ENCODE measurements at places on chromosomes 2 and 18.

DNA sequence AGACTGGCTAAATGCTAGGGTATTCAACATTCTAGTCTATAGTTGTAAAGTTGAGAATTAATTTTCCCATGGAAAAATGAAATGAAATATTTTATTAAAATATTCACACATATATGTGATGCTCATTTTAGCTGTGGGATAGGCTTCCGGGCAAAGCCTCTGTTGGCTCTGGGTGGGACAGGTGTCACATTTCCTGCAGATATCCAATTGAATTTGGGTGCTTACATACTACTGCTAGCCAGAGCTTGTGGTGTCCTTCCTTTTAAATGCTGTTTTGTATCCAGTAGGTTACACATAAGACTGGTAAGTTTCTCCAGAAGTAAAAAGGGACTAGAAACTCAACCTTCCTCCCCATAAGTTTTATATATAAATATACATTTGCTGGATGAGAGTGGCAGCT lies 73.8 kb downstream of the RPRM start:
- no peak for DNase-seq

DNA sequence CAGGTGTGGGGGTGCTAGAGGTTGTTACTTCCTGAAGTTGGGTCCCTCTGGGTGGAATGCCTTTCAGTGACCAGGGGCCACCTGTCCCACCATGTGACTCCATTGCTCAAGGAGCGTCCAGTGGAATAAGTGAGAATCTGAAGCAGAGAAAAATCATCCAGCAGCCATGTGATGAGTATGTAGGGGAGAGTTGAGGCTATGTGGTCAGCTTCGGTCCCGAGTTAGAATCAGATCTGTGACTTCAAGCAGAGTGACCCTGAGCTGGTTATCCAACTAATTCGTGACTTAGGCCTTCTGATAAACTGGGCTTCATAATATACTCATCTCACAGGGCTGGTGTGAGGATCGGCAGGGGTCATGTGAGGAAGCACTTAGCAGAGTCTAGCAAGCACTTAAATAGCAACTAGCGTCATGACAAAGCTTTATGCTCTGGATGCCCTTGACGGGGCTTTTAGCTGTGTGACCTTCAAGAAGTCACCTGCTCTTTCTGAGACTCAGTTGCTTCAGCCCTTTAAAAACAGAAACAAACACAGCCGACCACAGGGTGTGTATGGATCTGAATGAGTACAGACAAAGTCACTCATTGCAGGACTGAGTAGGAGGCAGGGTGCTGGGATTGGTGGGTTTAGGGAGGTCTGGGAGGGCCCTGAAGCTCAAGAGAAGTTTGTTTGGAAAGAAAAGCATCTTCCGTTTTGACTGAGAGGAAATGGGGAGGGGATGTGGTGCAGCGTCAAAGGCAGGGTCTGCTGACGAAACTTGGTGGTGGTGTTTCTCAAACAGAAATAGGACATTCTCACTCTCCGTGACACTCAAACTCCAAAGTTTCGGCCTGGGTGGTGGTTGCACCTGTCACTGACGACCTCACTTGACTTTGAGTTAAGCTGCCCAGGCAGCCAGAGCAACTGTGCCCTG lies 264.0 kb upstream of the CXCR4 start:
- peak; percentile 36 for DNase-seq

GRCh38 chr18:38539856-38540255 lies 974.3 kb upstream of the CELF4 start:
- DNase-seq, result no peak

- no peak for DNase-seq
Observed at GRCh38 chr2:9236867-9237266, 30.3 kb downstream of the ASAP2 start.

DNA sequence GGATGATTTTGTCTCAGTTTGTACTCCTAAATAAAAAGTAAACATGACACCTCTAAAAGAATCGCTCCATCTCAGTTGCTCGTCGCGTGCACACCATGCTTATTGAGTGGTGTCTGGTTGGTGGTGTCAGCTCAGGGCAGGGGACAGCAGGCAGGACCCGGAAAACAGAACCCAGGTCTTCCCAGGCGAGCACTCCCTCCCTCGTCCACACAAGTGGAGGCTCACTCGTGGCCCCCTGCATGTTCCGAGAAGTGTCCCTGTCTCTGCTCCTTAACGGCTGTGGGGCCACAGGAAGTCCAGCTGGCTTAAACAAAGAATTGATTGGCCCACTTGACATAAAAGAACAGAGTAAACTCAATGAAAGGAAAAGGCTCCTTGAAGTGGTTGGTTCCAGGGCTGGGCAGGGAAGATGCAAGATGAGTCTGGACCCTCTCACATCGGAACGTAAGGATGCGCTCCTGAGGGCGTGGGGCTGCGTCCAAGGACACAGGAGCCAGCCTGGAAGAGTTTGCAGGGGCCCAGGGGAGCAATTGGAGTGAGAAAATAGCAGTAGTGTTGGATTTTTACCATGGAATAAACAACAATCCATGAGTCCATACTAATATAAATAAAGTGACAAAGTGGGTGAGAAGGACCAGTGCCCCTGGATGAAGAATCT lies 13.1 kb upstream of the CNDP1 start:
- no peak for DNase-seq

GRCh38 chr2:197675711-197676188 lies 363 bp upstream of the RFTN2 start:
- peak; percentile 82 for DNase-seq

DNA sequence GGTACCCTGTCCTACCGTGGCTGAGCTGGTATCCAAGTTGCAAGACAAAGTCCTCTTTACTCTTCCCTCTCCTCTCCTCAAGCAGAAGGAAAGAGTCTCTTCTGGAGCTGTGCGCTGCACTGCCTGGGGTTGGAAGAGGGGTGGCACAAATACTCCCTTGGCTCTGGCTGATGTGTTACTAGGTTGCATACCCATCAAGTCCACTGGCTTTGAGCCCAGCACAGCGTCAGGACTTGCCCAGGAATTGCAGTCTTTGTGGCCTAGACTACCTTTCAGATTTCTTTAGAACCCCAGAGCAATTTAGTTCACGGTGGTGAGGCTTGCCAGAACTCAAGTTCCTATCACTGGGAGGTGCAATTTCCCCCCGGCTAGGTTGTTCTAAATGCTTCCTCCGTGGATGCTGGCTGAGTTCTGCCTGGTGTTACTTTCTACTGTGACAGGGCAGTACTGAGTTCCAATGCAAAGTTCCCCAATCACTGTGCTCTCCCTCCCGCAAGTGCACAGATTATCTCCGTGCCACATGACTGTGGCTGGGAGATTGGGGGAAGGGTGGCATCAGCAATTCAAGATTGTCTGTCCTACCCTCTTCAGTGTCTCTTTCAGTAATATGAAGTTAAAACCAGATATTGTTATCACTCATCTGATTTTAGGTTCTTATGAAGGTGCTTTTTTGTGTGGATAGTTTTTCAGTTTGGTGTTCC lies 13.4 kb downstream of the MYO3B start:
- DNase-seq, result no peak

DNA sequence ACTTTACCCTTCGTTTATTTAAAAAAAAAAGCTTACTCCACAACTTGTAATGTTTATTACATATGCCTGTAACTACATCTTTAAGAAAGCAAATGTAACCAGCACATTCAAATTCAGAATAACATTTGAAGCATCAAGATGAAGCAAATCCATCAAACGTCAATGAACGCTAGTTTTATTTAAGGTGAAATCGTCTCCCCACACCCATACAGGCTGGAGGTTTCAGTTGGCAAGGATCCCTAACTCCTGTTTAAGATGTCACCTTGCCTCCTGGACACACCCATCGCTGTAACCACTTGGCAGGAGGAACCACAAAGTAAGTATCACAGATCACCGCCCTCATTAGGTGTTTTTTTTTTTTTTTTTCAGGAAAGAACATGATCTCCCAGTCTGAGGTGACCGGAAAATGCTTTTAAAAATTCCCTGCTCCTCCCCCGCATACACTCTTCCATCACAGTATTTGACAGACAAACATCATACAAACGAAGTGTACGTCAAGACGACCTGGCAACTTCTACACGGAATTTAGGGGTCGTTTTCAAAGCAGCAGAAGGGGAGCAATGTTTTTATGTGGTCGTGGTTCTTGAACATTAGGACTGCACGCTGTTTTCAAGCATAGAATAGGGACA lies 19.7 kb upstream of the STPG4 start:
- DNase-seq, result peak; percentile 68

DNA sequence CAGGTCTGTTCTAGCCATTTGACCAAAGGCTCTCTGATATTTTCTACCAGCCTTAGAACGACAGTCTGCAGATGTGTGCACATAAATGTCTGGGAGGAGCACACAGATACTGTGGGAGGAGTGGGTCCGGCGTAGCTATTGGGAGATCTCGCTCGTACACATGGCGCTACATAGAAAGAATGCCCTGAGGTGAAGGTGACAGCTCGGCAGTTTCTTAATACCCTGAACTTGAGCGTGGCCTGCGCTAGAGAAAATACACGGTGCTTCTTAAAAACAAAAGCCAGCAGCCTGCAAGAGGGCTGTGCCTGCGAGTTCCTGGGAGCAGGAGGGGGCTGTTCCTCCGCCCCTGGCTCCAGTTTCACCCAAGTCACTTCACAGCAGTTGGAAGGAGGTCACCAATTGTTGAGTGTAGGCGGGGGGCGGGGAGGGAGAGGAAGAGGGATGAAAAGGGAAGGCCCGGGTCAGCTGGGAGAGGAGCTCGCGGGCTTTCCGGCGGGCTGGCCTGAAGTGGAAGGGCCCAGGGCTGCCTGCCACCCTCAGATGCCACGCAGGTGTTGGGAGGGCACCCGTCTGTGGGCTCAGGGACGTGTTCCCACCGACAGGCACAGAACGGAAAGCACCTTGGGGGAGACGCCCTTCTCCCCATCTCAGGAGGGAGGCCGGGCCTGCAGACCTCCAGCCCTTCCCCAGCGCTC lies 124.7 kb upstream of the ZNF516 start:
- DNase-seq, result peak; percentile 27

DNA sequence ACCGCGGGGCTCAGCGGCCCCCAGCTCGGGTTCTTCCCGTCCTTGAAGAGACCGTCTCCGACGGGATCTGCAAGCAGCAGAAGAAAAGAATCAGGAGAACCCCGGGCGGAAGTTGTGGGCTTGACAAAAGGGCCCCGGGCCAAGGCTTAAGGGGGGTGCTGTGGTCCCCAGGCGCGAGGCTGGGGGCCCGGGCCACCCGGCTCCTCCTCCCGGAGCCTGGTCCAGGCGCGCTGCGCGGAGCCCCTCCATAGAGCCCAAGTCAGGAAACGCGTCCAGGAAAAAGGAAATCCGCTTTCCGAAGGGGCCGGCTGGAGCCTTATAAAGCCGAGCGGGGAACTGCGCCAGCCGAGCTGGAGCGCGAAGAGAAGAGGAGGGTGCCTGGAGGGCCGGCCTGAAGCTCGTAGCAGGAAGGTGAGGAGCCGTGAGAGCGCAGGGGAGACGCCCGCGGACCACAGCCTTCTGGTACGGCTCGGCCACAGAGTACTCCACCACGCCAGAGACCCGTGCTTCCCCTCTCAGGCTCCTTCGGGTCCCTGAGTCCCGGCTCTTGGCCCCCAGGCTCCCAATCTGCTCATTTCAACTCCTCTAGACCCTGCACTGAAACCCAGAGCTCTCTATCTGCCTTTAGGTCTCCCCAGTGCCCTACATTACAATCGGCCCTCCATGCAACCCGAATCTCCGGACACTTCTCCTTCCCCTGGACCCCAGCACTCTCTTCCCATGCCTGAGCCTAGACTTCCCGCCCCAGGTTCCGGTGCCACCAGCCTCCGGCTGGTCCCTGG lies 554 bp downstream of the FEV start:
- DNase-seq, result no peak

- no peak for DNase-seq
Observed at GRCh38 chr2:160292225-160292624, 92.2 kb upstream of the ITGB6 start.

- DNase-seq, result no peak
Observed at GRCh38 chr2:44077942-44078511, 82.2 kb upstream of the LRPPRC start.

- no peak for DNase-seq
Observed at GRCh38 chr2:222208010-222208690, 90.6 kb downstream of the PAX3 start.

DNA sequence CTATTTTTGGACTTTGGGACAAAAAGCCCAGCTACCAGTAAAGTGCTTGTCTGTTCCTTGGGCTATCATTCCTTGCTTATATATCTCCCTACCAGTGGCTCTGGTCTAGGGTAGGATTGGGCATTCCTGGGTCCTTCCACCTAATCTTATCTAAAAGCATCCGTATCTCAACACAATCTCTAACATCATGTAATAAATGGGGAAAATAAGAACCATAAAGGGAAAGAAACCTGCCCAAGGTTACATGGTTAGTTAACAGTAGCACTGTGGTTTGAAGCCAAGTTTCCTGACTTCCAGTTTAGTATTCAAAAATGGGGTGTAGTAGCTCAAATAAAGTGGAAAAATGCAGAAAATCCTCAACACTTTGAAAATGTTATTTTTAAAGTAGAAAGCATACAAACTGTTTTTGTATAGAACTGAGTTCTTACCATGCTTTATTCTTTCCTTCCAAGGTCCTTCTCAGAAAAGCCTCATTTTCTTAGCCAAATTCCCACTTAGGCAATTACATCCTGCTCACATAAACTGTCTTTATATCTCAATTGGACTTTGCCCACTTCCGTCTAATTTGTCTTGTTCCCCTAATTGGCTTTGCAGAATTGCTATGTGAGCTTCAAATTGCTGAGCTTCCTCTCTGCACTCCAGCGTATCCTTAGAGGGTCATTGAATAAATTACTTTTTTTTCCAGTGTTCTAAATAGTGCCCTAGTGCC lies 273.1 kb upstream of the UBE2E3 start:
- DNase-seq, result no peak

DNA sequence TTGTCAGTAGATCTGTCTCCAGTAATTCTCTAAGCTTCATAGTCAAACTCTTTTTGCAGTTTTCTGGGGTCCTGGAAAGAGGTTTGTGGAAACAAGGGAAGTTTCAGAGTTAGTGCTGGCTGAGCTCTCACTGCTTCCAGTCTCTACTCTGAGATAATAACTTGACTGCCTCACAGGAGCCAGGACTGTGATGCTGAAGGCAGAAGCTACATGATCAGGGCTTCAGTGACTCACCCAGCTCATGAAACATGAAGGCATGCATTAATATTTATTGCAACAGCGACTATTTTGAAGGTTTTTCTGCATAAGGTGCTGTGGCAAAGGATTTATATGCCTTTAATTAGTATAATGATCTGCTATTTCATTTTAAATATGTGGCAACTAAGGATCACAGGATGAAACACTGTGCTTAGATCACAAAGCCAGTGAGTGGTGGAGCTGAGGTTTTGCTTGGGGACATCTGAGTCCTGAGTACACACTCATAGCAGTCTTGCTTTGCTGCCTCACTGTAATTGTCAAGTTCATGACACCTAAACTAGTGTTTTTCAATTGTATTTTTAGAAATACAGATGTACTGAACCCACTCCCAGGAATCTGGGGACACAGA lies 448.4 kb upstream of the GCFC2 start:
- no peak for DNase-seq

DNA sequence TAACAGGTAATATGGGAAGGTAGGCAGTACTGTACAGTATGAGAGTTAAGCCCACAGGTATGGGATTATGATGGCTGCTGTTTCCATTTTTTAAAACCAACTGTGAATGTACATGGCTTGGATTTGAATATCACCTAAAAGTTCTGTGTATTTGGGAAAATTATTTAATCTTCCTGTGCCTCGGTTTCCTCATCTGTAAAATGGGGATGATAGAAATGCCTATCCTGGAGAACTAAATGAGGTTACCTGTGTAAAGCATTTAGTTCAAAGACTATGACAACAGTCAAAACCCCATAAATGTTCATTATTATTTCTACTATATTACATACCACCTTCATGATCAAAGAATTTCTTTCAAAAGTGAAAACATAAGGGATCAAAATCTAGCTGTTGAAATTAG lies 3.6 kb downstream of the KLHL41 start:
- DNase-seq, result no peak
